H9 (cell line): ENCODE measurements at places on chromosomes 11 and 22. TPM values are rescaled to one million over a fixed set of nuclear protein-coding genes. Genes with fewer than 3 reads are reported as not detected.

DNA sequence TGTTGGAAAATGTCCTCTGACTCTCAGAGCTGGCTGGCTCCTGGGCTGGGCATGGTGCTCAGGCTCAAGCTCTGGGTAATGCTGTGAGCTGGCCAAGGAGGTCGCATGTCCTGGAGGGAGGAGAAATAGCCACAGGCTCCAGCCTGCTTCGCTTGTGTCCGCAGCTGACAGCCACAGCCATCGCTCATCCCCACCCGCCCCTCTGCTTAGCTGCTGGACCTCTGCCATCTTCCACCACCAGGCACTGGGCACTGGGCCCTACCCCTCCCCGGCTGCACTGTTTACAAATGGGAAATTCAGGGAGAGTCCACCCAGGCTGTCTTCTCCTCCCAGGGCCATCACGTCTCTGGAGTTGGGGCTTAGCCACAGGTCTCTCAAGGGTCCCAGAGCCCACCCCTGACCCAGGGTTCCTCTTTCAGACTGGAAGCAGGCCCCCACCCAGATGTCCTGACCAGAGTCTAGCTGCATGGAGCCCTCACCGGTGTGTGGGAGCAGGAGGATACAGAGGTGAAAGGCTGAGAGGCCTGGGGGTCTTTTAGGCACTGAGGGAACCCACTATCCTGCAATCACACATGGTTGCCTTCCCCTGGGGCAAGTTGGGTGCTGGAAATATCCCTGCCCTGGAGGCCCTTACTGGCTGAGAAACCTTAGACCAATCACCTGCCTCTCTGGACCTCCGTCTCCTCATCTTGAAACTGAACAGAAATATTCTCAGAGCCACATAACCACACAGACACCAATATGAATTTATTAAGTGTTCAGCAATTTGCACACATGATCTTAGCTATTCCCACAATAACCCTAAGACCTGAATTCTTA is 62.7 kb downstream of the CD82 start:
- peak; percentile 25 for DNase-seq

DNA sequence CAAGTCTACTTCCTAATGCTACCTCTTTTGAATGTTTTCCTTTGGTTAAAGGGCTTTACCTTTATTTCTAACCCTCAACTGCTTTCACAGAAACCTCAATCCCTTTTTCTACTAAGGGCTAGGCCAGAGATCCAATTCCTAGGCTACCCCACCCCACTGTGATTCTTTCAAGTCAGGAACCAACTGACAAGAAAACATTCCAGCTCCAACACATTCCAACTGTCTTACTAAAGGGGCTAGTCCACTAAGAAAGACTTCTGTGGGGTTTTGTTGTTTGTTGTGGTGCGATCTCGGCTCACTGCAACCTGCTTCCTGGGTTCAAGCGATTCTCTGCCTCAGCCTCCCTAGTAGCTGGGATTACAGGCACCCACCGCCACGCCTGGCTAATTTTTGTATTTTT is 151.3 kb downstream of the APOL5 start:
- no peak for DNase-seq

GRCh38 chr11:11992257-11993212 is 15.9 kb downstream of the DKK3 start:
- no peak for DNase-seq

DNA sequence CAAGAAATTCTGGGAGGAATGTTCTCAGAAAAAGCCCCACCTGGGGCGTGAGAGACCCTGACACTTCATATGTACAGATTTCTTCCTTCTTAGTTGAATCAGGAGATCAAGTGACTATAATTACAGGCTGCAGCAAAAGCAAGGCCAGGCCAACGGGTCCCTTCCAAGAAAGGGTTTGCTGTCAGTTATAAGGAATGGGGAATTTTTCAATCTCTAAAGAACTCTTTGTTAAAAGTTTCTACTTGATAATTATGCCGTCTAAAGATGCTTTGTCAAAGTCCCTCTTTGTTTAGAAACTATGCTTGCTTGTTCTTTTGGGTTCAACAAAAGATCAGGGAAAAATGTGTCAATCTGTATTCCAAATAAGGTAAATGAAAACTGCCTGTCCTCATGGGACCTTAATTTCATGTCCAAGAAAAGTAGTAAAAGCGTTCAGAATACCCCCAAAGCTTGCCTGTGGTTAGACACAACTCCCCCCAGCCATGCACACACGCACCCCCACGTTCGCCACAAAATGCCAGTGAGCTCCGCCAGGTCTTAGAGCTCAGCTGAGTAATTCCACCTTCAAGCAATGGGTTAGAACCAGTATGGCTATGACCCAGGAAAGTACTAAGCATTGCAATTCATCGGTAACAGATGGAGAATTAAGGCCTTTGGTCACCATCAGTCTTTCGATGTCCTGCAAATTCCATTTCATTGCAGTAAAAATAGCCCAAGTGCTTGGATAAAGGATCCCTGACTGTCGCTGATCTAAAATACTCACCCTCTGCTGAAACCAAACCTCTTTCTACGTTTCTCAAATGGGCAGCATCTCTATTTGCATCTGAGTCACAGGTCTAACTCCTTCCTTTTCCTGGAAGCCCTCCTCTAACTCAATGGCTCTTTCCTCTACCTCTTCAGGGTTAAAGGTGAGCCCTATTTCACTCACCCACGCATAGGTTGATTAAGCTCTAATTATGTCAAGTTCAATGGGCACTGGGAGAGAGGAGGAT is 419.2 kb upstream of the SYN3 start:
- no peak for DNase-seq

GRCh38 chr22:36999463-36999862 is 19.8 kb downstream of the TST start:
- DNase-seq: peak; percentile 26

DNA sequence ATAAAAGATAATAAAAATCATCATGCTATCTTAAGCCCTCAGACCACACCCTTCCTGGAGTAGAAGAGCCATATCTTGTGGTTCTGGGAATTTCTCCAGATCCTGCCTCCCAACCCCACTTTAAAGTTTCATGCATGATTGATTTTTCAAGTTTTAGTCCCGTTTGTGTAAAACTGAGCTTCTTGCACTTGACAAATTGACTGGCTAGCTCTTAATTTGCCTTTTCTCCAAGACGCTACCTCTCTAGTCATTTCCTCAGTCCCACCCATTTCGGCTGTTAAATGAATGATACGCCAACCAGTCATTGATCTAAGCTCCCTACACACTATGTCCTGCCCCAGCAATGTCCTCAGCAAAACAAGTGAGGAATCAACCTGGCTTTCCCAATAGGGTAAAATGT is 71.8 kb upstream of the TEAD1 start:
- DNase-seq: no peak

- peak; percentile 36 for DNase-seq
These were observed 398.4 kb downstream of the CTTN start for GRCh38 chr11:70796648-70797227.

CTTN gene
- 224 and 226 TPM in 2 replicates for total RNA-seq

- peak; percentile 29 for DNase-seq
These were observed 633 bp downstream of the MRGPRD start for GRCh38 chr11:68979931-68980775.
